NK-92 treated with Interleukin-12 subunit alpha and Interleukin-12 subunit beta, amount 100 ng/mL, for 24 hours (cell line): ENCODE measurements at places on chromosomes 5 and 9.

- no peak for DNase-seq
These were observed 376.8 kb downstream of the PIK3R1 start for GRCh38 chr5:68592351-68592750.

DNA sequence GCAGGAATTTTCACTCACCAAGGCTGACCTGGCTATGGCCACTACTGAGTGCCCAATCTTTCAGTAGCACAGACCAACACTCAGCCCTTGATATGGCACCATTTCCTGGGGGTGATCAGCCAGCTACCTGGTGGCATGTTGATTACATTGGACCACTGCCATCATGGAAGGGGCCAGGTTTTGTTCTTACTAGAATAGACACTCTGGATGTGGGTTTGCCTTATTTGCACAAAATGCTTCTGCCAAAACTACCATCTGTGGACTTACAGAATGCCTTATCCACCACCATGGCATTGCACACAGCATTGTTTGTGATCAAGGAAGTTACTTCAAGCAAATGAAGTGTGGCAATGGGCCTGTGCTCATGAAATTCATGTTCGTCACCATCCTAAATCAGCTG is 69.7 kb upstream of the SH3GL2 start:
- DNase-seq: no peak

- DNase-seq: no peak
These were observed 511 bp upstream of the WDR41 start for GRCh38 chr5:77492653-77493000.

- no peak for DNase-seq
These were observed 26.6 kb upstream of the ZBTB34 start for GRCh38 chr9:126833710-126834345.

DNA sequence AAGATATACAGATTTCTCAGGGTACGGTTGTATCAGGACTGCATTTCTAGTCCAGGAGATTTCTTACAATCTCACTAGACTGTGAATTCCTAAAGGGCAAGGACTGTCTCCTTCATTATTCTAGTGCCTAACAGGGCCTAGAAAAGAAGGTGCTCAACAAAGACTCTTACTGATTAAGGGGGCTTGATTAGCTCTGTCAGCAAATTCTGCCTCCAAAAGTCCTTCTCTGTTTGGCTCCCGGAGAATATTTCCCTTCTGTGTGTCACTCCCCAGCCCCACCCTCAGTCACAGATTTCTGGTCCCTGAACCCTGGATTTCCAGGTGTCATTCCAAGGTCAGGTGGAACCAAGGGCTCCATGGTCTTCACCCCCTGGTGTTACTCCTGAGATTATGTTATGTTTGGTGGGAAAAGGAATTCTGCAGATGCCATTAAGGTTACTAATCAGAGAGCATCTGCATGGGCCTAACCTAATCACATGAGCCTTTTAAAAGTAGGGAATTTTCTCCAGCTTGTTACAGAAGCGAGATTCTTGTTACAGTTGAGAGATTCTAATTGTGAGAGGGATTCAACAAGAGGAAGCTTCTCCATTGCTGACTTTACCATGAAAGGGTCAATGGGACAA is 167.7 kb upstream of the LHFPL2 start:
- no peak for DNase-seq

DNA sequence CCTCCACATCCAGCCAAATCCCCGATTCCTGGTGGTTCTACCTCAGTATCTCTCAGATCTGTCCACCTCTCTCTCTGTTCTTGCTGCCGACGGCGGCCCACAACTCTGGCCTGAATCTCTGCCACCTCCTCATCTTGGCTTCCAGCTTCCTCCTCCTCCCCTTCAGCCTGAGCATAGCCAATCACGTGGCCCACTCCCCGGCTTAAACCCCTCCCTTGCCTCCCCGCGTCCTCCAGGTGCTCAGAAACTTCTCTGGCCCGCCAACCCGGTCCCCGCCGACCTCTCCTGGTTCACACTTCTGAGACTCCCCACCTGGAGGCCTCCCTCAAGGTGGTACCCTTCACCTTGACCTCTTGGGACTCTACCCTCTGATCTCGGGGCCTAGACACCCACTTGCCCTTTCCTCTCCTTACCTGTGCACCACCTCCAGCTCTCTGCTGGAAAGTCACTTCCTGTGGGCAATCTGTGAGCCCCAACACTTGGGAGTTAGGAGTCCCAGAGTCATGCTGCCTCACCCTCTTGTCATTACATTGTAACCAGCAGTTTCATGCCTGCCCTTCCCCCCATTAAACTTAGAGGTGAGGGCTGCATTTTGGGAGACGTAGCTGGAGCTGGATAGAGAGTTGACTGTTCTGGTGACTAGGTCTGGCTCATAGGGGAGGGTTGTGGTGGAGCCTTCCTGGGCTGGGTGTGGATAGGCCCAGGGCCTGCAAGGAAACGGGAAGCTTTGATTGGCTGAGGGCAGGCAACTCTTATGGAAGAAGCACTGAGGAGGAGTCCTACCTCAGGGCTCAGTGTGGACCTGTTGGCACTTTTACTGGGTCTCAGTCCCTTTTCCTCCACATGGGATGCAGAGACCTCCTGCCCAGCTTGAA is 4.5 kb upstream of the SET start:
- DNase-seq: peak; percentile 76

- DNase-seq: no peak
These were observed 211.0 kb upstream of the PANK3 start for GRCh38 chr5:168790002-168790635.

DNA sequence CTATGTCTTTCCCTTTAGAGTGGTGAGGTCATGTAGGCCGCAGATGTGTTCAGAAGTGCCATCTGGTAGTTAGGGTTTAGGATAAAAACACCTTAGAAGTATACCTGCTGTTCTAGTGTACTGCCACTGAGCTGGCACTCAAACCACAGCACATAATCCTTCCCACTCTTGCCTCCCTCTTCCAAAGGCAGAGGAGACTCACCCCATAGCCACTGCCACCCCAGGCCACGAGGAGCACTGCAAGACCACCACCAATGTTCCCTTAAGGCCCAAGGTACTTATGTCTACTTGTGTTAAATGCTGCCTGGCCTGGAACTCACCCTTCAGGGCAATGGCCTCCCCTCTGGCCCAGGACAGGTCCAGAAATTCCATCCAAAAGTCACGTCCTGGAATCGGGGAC is 379.5 kb upstream of the EDIL3 start:
- DNase-seq: no peak

- DNase-seq: no peak
These were observed 36.8 kb downstream of the ROPN1L start for GRCh38 chr5:10478436-10478835.
